ENCODE measurements at places on chromosomes 1 and 21.
A peak's percentile ranks its signal among the peaks of the same experiment; 100 is the strongest.

DNA sequence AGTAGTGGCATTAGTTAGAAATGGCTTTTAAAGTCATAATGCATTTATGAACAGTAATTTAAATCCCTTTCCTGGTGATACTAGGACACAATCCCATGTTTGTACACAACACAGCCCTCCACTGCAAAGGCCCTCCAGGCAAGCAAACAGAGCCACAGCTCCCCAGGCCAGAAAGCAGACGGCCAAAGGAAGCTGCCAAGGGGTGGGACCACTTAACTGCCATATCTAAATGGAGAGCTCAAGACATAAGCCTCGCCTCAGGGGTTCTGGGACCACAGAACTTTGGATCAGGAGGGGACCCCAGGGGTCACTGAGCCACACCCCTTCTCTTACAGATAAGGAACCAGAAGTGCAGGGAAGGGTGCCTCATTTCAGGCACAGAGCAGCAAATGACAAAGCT lies 189.7 kb downstream of the KCNH1 start:
- DNase-seq: no peak

DNA sequence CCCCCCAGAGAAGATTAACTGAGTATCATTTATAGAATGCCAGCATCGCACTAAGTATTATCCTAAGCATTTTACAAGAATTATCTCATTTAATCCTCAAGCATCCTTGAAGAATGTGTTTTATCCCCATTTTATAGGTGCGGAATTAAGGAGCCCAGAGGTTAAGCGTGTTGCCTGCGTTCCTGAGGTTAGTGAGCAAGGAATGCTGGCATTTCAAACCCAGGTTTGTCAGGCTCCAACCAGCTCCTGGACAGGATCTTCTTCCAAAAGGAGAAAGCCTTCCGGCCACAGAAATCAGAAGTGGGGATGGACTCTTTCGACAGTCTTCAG lies 82.3 kb downstream of the SSBP3 start:
- no peak for DNase-seq

GRCh38 chr1:8213676-8214075 lies 104.2 kb upstream of the SLC45A1 start:
- no peak for DNase-seq

DNA sequence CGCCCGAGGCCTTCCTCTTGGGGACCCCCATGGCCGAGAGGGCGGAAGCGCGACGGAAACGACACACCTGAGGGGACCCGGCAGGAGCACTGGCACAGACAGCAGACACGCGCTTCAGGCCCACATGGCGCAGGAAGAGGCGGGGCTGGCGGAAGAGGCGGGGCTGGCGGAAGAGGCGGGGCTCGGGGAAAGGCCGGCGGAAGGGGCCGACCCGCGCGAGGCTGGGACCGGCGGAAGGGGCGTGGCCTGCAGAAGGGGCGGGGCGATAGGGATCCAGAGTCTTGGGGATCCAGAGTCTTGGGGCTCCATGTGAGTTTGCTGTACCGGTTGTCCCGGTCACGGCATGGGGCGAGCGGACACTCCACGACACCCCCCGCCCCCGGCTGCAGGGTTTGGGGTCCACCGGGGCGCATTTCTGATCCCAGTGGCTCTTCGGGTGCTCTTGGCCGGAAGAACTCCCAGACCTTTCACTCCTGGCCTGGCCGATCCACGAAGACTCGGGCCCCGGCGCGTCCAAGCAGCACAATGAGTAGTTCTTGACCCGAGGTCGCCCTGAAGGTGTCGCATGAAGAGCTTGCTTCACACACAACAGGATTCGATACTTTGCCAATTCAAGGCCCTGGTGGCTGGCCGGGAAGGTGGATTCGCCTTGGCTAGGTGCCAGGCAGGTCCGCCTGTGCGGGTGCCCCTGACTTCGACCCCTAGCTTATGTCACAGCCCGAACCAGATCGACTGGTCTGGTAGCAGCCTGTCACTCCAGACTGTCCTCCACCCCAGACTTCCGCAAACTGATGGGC lies at the start of gene URB1:
URB1 (minus strand) TSS at position 133 of the 797 bp plus-strand sequence; CDS start at position 31, 102 bp downstream.
- DNase-seq: peak; percentile 93

DNA sequence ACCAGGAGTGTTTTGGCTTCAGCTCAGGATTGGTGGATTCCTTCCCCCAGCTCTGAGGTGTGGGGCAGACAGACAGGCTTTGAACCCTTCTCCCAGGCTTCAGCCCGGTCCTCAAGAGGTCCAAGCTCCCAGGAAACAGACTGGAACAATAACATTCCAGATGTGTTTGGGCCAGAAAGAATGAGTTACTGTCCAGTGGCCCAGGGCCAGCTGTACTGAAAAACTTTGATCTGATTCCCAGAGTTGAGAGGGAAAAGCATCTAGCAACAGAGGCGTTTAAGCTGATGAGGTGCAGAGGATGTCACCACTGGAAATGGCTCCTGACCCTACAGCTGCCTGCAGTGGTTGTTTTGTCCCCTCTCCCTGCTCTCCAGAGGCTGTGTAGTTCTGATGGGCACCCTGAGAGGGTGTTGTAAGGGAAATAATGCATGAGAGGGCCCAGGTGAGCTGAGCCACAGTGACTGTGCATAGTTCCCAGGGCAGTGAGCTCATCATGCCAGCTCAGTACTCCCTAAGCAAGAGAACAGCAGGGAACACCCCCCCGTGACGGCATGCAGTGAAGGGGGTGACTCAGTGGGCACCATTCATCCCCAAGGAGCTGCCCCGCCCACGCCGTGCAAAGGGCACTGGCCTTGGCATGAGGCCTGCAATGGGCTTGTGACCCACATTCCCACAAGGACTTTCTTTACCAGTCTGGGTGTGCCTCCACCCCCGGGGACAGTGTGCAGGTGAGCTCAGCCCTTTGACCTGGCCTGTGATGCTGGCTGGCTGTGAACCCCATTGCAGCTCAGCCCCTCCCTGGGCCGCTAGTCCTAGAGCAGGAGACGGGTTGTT lies 13.8 kb upstream of the SFN start:
- DNase-seq: peak; percentile 94

DNA sequence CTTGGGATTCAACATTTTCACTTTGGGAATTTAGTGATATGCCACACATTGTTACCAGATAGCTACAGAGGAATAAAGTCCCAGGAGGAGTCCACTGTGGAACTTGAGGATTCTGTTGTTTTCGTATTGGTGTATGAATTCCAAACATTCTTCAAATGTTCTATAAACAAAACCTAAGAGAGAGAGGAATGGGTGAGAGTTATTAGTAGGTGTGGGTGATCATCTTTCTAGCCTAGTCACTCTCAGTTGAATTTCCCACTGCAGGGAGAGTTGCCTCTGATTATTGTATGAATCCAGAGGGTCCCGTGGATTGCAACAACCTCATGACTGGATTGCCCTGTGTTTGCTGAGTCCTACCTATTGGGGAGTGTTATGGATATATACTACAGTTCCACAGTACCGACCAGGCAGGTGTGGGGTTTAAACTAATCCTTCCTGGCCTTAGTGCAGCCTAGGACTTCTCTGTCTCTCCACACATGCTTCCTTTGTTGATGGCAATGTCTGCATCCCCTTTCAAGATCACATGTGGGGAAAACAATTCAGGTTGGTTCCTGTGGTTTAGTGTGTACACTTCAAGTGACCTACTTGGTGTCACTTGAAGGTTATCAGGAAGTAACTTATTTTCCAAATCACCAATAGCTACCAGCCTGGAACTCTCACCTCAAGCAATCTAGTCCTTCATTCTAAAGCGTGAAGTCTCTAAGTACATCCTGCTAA lies 91.8 kb downstream of the ADCY10 start:
- DNase-seq: no peak

- no peak for DNase-seq
Measured at GRCh38 chr1:5501206-5501930, 490.9 kb downstream of the NPHP4 start.

- peak; percentile 41 for DNase-seq
Measured at GRCh38 chr1:110087812-110088738, 17.6 kb upstream of the ALX3 start.

DNA sequence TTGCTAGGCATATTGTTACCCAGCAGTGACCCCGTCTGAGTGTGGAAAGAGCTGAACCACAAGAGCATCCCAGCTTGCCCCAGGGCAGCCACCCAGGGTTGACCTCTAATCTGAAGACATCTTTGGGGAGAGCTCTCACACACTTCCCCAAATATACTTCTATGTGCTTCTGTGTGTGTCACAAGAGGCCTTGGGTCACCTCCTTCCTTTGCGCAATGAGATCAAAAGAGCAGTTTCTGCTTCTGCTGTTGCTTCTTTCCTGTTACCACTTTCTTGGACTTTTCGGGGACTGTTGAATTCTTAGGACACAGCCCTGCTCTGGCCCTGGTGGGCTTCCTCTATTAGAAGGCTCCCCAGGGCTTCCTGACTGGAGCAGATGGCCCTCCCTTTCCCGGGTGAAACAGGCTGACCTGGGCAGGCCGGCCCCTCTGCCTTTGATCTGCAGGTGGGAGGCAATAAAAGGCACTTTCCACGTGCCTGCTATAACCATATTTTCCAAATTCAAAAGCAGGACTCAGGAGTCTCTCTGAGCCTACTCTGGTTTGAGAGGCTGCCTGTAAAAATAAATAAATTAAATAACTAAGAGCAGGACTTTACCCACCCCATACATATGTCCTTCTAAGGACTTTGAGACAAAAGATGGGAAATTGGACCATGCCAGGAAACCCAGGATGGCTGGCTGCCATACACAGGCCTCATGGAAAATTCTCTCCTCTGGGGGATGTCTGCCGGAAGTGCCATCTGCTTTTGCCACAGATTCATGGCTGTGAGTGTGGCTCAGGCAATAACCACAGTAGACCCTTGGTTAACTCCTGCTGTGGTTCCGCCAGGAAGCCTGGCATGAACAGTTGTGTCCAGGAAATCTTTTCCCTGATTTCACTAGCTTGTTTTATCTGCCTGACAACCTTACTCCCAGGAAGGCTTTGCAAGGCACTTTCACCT lies 28.3 kb upstream of the RCSD1 start:
- no peak for DNase-seq

DNA sequence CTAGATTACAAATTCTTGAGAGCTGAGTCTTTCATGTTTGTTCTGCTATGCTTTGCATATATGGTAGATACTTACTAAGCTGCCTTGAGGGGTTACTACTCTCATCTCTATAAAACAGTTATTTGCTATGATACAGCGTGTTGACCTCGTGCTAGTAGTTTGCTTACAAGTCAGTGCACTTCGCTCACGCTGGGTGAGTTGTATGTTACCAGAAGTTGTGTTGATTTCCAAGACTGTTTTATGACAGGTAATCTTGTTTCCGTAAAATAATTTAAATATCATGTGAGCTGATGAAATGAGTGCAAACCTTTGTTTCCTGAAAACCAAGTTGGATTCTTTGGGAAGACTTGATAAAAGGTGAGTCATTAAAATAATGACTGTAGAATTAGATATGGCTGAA lies 7.3 kb downstream of the MRPS6 start:
- no peak for DNase-seq

- DNase-seq: no peak
Measured at GRCh38 chr1:224683936-224684335, 67.8 kb downstream of the CNIH3 start.

- peak; percentile 75 for DNase-seq
Measured at GRCh38 chr1:32066489-32066873, 6.3 kb upstream of the TMEM39B start.
